Activated naive CD4-positive, alpha-beta T cell treated with anti-CD3 and anti-CD28 coated beads for 36 hours (primary cell): ENCODE measurements at places on chromosomes 2 and 18. TPM values are rescaled to one million over a fixed set of nuclear protein-coding genes. Genes with fewer than 3 reads are reported as not detected.

Gene SLC4A3
- total RNA-seq = not detected

Gene PIGN
- total RNA-seq = 22.6 TPM

Gene LRP1B
- total RNA-seq = not detected

Gene CCDC178
- not detected for total RNA-seq

Gene TEX51
- total RNA-seq = not detected

Gene NGEF
- total RNA-seq = not detected

Gene SLC9A4
- total RNA-seq = 0.10 TPM

Gene SAG
- total RNA-seq = not detected
